ENCODE measurements at places on chromosomes 5 and 9.

- no peak for DNase-seq
Observed at GRCh38 chr5:111143910-111144309, 51.8 kb downstream of the WDR36 start.

- DNase-seq: no peak
Observed at GRCh38 chr5:55509796-55510522, 24.8 kb downstream of the PLPP1 start.

DNA sequence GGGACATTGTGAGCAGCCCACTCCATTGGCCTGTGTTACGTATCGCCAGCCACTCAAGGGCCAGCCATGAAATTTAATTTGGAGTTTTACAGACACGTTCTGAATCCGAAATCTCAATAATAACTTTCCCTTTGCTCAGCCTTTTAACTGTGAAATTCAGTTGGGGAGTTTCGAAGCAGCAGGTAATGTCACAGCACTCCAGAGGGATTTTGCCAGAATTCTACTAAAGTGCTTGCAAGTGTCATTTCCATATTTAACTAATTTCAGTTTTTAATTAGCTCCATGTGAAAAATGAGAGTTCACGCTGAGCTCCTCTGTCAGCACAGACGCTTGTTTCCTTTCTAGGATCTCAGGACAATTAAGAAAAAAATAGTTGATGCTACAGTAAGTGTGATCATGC, 267.1 kb upstream of the WWC1 start:
- no peak for DNase-seq

DNA sequence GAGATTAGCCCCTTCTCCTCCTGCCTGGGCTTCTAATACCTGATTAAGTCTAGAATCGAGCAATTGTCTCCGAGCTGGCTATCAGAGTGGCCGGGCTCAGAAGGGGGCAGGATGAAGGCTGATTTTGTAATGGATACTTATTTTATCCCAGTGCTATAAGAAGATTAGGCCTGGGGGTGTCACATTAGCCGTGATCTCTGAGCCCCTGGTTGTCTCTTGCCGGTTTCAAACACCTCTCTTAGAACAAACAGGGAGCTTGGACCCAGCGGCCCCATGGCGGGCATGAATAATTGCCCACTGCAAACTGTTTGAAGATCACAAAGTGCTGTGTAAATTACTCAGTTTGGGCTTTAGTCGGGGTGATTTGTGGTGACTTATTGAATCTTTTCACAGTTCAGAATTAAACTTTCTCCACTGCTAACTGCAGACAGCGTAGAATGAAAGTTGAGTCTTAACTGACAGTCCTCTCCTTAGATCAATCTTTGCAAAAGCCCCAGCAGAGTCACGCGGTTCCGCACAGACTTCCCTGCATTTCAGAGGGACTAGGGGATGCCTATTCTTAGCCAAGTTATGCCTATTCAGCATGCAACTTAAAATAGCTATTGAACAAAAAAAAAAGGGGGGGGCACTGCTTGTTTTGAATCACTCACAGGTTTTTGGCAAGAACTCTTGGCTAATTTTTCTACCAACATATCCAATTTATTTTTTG, 200.6 kb upstream of the IRX1 start:
- no peak for DNase-seq

- DNase-seq: no peak
Observed at GRCh38 chr5:159965031-159965837, 43.7 kb upstream of the TTC1 start.

GRCh38 chr9:113919382-113919781, 43.3 kb downstream of the ZNF618 start:
- no peak for DNase-seq

- no peak for DNase-seq
Observed at GRCh38 chr5:65050140-65050539, 281.4 kb downstream of the CWC27 start.

GRCh38 chr9:115766370-115766955, 387.1 kb upstream of the PAPPA start:
- DNase-seq: no peak

- DNase-seq: no peak
Observed at GRCh38 chr5:143576711-143577484, 173.4 kb upstream of the NR3C1 start.

DNA sequence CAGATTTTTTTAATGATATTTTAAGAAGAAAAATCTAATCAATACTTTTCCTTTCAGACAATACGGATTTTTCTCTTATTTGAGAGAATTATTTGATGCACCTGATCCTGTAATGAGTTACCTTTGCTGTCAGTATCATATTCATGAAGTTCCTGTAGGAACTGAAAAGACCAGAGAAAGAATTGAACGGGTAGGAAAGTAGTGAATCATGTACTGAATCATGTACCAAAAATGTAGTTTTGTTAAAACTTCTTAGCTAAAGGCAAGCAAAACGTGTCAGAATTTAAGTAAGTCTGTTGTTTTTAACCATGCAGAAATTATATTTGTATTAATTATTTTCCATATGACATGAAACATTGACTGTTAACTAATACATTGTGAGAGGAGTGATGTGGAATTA, 56.6 kb downstream of the SMC5 start:
- no peak for DNase-seq

- no peak for DNase-seq
Observed at GRCh38 chr9:136622538-136622948, 40.2 kb upstream of the EGFL7 start.

DNA sequence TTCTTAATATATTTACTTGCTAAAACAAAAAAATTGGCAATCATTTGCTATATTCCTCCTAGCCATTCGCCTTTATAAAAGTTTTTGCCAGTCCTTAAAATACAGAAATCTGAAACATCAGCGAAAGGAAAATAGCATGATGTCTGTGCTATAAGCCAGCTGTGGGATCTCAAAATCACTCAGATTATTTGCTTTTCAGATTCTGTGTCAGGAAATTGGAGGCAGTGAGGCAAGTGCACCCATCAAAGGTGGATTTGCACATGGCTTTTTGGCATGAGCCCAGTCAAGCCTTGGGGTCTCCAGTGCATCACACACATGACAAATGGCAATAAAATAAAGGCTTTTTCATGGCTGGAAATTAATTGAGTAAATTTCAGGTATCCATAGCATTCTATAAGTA, 196.8 kb upstream of the DAPK1 start:
- no peak for DNase-seq

DNA sequence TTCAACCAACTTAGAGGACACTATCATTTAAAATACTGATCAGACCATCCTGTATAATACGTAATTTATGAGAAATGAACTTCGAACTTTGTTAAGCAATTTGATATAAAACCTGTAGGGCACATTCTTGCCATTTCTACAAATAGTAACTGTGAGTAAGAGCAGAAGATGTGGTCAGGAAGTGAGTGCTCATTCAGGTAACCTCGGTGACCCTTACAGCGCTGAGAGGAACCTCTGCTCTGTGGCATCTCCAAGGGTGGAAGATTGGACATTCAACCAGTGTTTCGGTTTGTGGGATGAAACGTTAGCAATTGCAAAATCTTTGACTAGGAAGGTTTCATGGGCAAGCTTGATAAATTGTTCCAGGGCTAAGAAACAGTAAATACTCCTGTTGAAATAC, 194.8 kb upstream of the IRX2 start:
- no peak for DNase-seq

DNA sequence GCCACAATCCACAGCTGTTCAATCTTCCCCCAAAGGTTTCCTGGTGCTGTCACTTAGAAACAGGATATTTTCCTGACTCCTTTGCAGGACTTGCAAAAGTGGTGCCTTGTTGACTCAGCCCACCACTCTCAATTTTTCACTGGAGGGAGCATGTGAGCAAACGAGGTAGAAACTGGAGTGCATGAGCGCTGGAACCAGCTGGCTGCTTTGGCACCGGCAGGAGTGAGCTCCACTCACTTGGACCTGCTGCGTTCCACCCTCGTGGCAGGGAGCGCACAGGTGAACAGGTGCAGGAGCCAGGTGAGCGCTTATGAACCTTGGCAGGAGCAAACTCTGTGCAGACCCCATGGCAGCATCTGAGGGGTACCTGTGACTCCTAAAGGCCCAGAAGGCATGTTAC, 364.1 kb upstream of the RORB start:
- DNase-seq: no peak

DNA sequence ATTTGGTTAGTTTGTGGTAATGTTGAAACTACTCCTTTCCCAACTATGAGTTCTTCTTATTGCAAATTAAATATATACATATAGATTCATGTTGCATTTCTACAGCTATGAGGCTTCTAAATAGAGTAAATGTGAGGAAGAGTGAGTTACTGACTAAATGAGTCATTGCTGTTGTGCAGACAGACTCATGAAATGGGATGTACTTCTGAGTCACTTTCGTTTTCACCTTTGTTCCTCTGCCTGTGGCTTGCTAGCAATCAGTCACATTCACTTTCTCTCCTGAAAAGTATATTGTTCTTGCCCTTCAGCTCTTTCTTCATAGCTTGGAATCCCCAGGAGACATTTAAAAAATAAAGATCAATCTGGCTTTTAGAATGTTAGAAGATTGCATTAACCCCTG, 295.5 kb upstream of the SMC2 start:
- no peak for DNase-seq

- DNase-seq: no peak
Observed at GRCh38 chr5:66877843-66878242, 281.6 kb downstream of the MAST4 start.

DNA sequence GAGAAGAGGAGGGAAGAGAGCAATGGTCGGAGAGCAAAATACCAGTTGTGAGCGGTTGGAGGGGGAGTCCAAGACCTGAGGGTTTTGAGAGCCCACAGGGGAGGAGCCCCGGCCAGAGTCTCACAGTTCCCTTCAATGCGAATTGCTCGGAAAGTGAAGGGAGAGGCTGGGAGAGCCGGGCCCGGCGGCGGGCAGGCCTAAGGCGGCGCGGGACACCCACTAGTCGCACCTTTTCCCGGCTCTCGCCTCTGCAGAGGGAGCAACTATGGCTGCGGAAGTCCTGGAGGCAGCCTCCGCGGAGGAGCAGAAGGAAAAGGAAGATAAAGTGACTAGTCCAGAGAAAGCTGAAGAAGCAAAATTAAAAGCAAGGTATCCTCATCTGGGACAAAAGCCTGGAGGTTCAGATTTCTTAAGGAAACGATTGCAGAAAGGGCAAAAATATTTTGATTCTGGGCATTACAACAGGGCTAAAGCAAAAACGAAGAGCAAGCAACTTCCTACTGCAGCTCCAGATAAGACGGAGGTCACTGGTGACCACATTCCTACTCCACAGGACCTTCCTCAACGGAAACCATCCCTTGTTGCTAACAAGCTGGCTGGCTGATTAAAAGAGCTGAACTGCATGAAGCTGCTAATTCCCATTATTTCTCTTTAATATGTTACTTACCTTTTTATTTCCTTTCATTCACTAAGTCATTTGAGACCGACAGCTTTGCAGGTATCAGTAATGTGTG, 6.5 kb upstream of the BTNL3 start:
- DNase-seq: no peak

DNA sequence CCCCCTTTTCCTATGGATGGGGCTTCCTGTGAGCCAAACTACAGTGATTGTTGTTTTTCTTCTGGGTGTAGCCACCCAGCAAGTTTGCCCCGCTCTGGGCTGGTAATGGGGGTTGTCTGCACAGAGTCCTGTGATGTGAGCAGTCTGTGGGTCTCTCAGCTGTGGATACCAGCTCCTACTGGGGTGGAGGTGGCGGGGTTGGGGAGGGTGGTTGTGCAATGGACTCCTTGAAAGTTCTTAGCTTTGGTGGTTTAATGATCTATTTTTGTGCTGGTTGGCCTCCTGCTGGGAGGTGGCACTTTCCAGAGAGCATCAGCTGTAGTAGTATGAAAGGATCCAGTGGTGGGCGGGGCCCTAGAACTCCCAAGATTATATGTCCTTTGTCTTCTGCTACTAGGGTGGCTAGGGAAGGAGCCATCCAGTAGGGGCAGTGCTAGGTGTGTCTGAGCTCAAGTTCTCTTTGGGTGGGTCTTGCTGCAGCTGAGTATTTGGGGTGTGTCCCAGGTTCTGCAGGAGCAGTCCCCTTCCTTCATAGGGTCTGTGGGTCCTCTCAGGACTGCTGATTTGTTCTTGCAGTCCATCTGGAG, 275.6 kb upstream of the PAPPA start:
- no peak for DNase-seq

- no peak for DNase-seq
Observed at GRCh38 chr5:173989432-173990082, 587 bp downstream of the C5orf47 start.

DNA sequence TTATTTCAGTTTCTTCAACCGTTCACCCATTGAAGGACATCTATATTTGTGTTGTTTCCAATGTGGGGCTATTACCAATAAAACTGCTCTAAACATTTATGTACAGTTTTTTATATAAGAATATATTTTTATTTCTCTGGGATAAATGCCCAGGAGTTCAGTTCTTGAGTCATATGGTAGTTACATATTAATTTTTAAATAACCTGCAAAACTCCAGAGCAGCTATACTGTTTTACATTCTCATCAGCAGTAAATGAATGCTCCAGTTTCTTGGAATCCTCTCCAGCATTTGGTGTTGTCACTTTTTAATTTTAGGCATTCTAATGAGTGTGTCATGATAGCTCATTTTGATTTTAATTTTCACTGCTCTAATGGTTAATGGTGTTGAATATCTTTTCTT, 36.2 kb downstream of the CDK7 start:
- DNase-seq: no peak

DNA sequence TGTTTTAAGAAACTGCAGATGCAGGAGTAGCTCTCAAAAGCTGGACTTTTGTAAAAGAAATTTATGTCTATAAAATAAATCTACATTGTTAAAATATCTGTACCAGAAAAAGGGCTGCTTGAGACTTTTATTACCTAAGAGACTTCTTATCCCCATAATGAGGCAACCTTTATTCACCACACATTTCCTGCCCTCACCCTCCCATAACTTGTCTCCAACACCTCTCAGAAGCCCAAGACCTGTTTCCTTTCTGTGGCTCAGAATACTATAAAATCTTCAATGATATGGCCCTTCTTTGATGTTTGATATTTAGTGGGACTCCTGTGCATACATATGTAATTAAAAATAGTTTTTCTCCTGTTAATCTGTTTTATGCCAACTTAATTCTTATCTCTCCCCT, 141.5 kb upstream of the FER start:
- no peak for DNase-seq

DNA sequence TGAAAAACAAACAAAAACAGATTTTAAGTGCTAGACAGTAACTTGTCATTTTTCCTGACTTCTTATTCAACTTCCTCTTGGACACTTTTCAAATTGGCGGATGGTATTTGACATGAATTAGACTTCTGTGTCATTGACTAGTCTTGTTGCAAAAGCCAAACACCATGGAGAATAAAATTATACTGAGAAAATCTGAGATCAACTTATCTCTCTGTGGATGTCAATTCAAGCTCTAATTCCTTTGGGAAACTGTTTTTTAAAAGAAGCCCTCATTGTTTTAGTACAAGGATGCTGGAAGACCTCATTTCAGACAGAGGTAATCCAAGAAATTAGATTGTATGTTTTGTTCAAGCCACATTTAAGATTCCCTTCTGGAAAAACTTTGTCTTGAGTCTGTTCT, 831.0 kb downstream of the SEMA5A start:
- DNase-seq: no peak
